T-helper 1 cell treated with Interleukin-12 subunit alpha and Interleukin-12 subunit beta and Interleukin-4 antibody, amounts not matched to agents 30 ng/mL and 1 ng/mL, for 36 hours (primary cell): ENCODE measurements at places on chromosomes 1 and 21. TPM values are rescaled to one million over a fixed set of nuclear protein-coding genes. Genes with fewer than 3 reads are reported as not detected.

The AMY1B gene
- not detected in 2 replicates for total RNA-seq

The FYB2 gene
- not detected in 2 replicates for total RNA-seq

The C1orf53 gene
- total RNA-seq: 0.39 and 0.78 TPM in 2 replicates

The TCEA3 gene
- 4.9 and 5.5 TPM in 2 replicates for total RNA-seq

The BCAN gene
- total RNA-seq: not detected in 2 replicates

The DR1 gene
- total RNA-seq: 100 and 105 TPM in 2 replicates

The PRKCZ gene
- 2.5 and 2.6 TPM in 2 replicates for total RNA-seq

The C1orf94 gene
- not detected in 2 replicates for total RNA-seq

The STMN1 gene
- 294 and 315 TPM in 2 replicates for total RNA-seq

The KRTAP12-2 gene
- total RNA-seq: not detected in 2 replicates

The HES3 gene
- total RNA-seq: not detected in 2 replicates
